Stromal cell of bone marrow (primary cell): ENCODE measurements at places on chromosomes 12 and 14.
A peak's percentile ranks its signal among the peaks of the same experiment; 100 is the strongest.

DNA sequence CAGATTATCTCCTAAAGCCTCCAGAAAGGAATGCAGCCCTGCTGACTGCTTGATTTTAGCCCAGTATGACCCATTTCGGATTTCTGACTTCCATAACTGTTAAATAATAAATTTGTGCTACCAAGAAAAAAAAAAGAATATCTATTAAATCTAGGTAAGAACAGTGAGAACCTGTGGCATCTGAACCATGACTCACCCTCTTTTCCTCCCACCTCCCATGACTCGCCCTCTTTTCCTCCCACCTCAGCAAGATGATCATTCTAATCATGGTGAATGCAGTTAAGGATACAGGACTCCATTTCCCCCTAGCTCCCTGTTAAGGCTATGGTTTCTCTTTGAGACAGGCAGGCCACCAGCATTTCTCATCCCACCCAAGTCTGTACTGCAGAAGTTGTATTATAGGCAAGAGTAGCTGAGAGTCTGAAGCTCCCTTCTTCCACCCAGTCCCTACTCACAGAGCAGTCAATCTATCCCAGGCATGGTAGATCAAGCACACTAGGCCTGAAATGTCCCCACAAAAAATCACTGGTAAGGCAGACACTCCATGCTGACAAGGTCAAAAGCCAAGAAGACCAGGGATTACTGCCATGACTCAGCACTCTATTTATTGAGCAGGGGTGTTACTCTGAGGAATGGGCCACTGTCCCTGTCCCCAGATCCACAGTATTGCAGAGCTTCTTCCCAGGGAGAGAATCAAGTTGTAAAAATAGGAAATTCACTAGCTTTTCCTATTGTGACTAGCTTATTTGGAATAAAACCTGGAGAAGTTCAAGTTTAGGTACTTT is 188.9 kb downstream of the ADAMTS20 start:
- DNase-seq: no peak

DNA sequence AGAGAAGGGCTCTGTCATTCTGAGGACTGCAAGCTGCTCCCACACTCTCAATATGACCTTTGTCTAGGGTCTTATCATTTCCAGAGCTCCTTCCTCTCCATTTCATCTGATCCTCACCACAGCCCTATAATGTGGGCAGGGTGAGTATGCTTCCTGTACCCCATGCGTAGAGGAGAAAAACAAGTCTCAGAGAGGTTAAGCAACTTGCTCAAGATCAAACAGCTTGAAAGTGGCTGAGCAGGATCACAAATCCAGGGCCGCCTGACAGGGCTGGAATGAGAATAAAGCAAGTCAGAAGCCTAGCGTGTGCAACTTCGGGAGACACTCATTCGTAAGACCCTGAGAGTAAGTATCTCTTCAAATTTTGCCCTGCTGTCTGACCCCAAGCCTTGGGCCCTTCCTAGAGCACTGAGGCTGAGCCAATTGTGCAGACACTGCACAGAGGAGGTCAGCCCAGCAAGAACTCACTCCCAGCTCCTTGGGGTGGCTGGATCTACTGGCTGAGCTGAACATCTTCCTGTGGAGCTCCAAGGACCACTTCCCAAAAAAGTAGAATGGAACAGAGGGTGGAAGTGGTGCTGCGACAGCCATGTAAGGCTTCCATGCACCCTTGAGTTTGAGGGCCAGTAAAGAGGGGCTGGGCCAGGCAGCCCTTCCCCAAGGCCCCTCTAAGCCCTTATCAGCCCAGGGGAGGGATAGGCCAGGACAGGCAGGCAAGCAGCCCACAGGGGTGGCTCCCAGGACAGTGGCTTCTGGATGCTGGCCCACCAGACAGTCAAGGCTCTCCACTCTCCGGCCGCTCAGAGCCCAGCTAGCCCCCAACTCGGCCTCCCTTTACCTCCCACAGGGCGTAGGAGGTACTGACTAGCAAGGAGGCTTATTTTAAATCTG is 10.5 kb downstream of the ZFP36L1 start:
- no peak for DNase-seq

DNA sequence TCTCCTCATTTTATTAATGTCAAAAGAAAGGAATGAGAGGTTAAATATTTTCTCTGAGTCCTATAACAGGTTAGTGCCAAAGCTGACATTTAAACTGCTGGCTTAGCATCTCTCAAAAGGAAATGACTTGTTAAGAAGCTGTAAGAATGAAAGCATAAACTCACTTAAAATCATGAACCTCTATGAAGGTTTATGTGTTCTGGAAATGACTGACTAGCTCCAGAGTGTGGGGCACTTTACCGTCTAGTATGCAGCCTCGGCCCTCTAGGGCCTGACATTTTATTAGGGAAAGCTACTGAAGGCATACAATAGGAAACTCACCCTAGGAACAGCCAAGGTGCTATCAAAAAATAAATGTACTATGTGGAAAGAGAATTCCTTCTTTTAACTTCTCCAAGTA is 35.1 kb downstream of the SPX start:
- no peak for DNase-seq

- no peak for DNase-seq
Observed at GRCh38 chr12:51632623-51633022, 41.6 kb downstream of the SCN8A start.

GRCh38 chr12:108457006-108457733 is 57.9 kb upstream of the FICD start:
- peak; percentile 38 for DNase-seq

DNA sequence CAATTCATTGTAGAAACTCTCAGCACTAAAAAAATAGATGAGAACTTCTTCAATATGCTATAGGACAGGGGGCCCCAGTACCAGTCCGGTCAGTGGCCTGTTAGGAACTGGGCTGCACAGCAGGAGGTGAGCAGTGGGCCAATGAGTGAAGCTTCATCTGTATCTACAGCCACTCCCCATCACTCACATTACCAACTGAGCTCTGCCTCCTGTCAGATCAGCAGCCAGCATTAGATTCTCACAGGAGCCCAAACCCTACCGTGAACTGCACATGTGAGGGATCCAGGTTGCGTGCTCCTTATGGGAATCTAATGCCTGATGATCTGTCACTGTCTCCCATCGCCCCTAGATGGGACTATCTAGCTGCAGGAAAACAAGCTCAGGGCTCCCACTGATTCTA is 15.7 kb upstream of the ANO2 start:
- DNase-seq: no peak

DNA sequence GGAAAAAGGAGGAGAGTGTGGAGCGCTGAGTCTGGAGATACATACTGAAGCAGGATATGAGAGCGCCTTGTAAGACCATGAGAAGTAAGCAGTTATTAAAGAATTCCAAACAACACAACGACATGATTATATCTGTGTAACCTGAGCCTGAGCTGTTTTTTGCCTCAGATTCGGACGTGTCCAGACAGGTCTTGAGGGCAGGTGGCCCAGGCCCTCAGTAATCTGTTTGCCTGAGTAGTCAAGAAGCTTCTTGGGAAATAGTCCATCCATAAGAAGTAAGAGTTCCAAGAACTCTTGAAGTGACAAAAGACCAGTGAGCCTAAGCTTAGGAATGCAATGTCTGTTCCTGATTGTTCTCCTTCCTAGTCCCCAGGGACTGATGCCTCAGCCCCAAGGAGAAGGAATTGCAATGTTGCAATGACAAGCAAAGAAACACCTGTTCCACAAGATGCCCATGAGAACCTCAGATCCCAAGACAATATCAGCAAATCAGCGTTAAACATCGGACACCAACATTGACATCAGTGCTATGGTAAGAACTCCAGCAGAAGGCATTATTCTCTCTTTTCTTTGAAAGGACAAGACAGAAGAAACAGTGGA is 34.7 kb upstream of the ADAMTS20 start:
- DNase-seq: no peak

DNA sequence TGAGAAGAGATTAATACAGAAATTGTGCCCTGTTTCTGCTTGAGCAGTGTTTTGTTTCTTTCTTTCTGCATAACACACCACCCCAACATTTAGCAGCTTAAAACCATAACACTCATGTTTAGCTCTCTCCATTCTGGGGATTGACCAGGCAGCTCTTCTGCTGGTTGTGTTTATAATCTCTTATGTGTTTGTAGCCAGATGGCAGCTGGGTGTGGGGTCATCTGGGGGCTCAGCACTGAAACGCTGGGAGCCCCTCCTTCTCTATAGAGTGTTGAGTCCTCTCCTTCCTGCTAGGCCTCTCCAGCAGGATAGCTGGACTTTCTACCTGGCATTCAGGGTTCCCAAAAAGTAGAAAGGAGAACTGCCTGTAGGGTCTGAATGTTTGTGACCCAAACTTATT is 270.6 kb downstream of the TTC8 start:
- no peak for DNase-seq

DNA sequence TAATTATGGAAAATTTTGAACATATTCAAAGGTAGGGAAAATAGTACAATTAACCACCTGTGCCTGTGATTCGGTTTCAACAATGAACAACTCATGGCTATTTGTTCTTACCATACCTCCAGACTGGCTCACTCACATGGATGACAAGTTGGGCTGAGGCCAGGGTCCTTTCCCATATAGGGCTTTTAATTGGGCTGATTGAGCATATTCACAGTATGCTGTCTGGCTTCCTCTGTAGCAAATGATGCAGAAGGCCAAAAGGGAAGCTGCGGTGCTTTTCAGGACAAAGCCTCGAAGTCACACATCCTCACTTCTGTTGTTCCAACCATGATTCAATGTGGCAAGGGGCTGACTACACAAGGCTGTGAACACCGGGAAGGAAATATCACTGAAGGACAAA is 297.5 kb upstream of the SLC16A7 start:
- DNase-seq: no peak

- DNase-seq: no peak
Observed at GRCh38 chr12:109343677-109344076, 4.0 kb upstream of the MYO1H start.

GRCh38 chr14:50920482-50921230 is 23.6 kb downstream of the PYGL start:
- DNase-seq: peak; percentile 63

- peak; percentile 57 for DNase-seq
Observed at GRCh38 chr14:71290960-71291466, 383.8 kb downstream of the PCNX1 start.

DNA sequence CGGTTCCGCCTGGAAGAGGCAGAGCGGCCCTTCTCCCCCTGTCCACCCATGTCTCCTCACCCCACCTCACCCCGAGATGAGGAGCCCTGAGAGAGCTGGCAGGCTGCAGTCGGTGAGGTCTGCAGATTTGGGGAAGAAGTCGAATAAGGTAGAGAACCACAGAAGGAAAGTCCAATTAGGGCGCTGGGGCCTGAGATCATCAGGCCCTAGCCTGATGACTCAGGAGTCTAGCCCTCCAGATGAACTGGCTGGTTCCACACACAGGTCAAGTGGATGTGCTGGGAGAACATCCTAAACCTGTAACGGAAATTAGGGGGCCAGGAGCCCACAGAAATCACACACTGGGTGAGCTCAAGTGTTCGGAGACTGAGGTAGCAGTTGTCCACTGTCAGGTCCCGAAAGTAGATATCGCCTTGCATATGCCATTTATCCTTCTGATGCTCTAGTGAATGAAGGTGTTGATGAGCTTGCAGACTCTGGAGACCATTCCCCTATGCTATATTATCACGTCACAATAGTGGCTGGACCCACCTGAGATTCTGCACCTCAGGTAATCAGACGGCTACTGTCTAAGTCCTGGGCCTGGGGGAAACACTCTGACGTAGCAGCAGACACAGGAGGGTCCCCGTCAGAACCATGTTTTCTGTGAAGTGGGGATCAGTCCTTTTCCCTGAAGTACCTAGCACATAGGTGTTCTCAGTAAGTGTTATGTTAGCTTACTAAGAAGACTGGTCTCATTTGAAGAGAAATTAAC is 886 bp upstream of the METTL17 start:
- DNase-seq: no peak

- no peak for DNase-seq
Observed at GRCh38 chr12:69003991-69004390, 71.0 kb upstream of the CPM start.

GRCh38 chr12:12086362-12086761 is 15.6 kb downstream of the BCL2L14 start:
- DNase-seq: no peak

- DNase-seq: no peak
Observed at GRCh38 chr14:64870160-64870559, 9.5 kb downstream of the SPTB start.

DNA sequence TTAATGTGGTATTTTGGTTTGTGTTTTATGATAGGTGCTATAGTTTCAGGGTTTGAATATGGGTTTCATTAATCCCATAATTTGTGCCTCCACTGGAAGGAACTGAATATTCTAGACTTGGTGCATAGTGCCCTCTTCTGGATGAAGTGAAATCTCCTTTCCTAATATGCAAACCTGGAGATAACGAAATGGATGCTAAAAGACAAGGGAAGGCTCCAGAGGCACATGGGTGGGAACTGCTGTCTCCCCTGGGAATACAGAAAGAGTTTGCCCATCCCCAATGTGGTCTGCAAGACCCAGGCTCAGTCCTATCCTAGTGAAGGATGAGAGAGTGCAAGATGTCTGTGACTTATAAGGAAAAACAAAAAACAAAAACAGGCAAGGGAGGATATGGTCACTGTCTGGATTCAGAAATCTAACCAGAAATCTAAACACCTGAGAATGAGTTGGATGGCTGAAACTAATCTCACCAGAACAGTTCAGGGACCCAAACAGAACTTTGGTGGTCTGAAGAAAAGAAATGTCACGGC is 142.3 kb upstream of the TMPO start:
- peak; percentile 34 for DNase-seq

DNA sequence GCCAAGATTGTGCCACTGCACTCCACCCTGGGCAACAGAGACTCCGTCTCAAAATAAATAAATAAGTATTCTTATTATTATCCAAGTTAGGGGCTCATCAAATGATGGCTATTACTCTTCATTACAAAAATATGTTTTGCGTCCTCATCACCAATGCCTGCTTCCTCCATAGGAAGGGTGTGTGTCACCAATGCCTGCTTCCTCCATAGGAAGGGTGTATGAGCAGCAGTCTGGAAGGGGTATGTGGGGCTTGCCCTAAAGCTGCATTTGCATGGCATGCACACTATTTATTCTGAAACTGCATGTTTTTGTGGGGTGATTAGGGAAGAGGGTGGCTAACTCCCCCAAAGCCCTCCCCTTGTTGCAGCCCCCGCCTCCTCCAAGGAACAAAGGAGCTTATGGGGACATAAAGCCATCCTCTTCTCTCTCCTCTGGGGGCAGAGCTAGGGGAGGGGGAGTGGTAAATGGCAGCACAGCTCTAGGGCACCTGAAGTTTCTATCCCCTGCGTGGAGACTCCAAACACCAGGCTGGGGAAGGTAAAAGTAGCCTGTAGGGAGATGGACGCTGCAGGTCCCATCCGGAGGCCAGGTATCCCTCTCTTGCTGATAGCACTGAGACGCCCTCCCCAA is 1.3 kb downstream of the CAMKK2 start:
- DNase-seq: no peak

- peak; percentile 51 for DNase-seq
Observed at GRCh38 chr14:53953002-53953827, 3.4 kb downstream of the BMP4 start.

GRCh38 chr12:120404271-120404670 is 33.6 kb upstream of the COX6A1 start:
- no peak for DNase-seq

DNA sequence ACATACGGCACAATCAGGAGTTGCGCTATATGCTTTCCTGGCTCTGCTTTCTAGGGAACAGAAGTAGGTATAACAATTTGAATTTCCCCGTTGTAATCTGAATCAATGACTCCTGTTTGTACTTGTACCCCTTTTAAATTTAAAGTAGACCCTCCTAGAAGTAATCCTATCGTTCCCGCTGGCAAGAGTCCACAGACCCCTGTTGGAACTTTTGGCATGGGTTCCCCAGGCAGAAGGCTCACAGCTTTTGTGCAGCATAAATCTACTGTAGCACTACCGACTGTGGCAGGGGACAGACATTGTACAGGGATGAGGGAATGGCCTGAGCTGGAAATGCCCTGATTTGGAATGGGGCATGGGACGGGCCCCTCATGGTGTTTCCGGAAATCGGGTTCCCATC is 705.2 kb downstream of the LRFN5 start:
- DNase-seq: no peak
